Activated naive CD4-positive, alpha-beta T cell treated with anti-CD3 and anti-CD28 coated beads, Interleukin-2, amount 10 ng/mL, durations not matched to agents 7 days and 5 days (primary cell): ENCODE measurements at places on chromosomes 13 and 19.

DNA sequence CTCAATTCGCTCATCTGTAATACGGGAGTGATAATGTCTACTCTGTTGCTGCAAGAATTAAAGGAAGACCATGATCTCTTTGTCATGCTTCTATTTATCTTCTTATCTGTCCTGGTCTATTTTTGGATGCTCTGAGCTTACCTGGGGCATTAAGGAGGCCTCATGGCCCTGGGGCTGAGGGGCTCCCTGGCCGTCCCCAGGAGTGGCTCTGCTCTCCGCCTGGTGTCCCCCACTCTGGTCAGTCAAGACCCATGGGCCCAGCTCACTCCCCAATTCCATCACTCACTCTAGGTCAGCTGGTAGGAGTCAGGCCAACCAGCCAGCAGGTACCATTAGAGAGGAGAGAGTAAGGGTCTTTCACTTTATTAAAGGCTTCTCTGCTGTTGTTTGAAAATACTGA is 1.1 kb upstream of the CHST8 start:
- no peaks in the 10 kb centered on the region for H3K4me1 ChIP-seq
- no peak overlapping the region for H3K27ac ChIP-seq
- no peak for DNase-seq
- H3K4me3 ChIP-seq = no peak overlapping the region
- no peaks in the 10 kb centered on the region for H3K36me3 ChIP-seq

GRCh38 chr13:111462221-111462764 is 141.9 kb downstream of the TEX29 start:
- no peak overlapping the region for H3K4me3 ChIP-seq
- no peak overlapping the region for H3K27ac ChIP-seq
- H3K36me3 ChIP-seq = no peaks in the 10 kb centered on the region
- no peaks in the 10 kb centered on the region for H3K4me1 ChIP-seq

- peaks cover 32% of the 10 kb centered on the region for H3K36me3 ChIP-seq
- no peak for DNase-seq
- H3K4me3 ChIP-seq = no peak overlapping the region
- H3K27ac ChIP-seq = peak overlapping the region; percentile 99
- no peaks in the 10 kb centered on the region for H3K27me3 ChIP-seq
Observed at GRCh38 chr19:43563816-43564457, 11.4 kb downstream of the XRCC1 start.

GRCh38 chr13:20702530-20702914 is 977 bp upstream of the IL17D start:
- no peak for DNase-seq
- peaks cover 11% of the 10 kb centered on the region for H3K4me1 ChIP-seq
- H3K36me3 ChIP-seq = no peaks in the 10 kb centered on the region
- peak overlapping the region; percentile 81 for H3K4me3 ChIP-seq

- H3K27ac ChIP-seq = no peak overlapping the region
- no peaks in the 10 kb centered on the region for H3K36me3 ChIP-seq
- no peaks in the 10 kb centered on the region for H3K4me1 ChIP-seq
- no peak overlapping the region for H3K4me3 ChIP-seq
- DNase-seq = no peak
Observed at GRCh38 chr13:71240911-71241310, 626.1 kb downstream of the DACH1 start.

GRCh38 chr13:23621316-23621645 is 51.1 kb downstream of the TNFRSF19 start:
- no peaks in the 10 kb centered on the region for H3K4me1 ChIP-seq
- no peak for DNase-seq
- H3K4me3 ChIP-seq = no peak overlapping the region
- no peak overlapping the region for H3K27ac ChIP-seq
- no peaks in the 10 kb centered on the region for H3K36me3 ChIP-seq

DNA sequence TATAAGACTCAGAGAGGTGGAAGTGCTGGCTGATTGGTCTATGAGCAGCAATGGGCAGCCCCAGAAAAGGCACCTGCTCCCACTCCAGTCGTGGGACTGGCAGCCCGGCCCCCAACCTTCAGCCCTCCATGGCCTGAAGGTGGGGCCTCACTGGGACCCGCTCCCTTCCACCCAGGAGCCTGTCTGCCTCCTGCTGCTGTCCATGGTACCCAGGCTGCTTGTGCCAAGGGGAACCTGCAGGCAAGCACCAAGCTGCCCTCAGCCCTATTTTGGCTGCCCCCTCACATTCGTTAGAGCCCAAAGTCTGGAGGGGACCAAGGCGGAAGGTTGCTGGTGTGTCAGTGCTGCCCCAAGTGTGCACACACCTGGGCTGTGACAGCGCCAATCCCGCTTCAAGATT is 2304.9 kb downstream of the PCDH9 start:
- H3K36me3 ChIP-seq = no peaks in the 10 kb centered on the region
- H3K27me3 ChIP-seq = no peaks in the 10 kb centered on the region
- no peak overlapping the region for H3K27ac ChIP-seq
- no peak for DNase-seq
- H3K4me1 ChIP-seq = no peaks in the 10 kb centered on the region

GRCh38 chr19:18464646-18465045 is 26.7 kb upstream of the ISYNA1 start:
- H3K4me1 ChIP-seq = peaks cover 10% of the 10 kb centered on the region
- no peak overlapping the region for H3K27ac ChIP-seq
- H3K27me3 ChIP-seq = no peaks in the 10 kb centered on the region
- no peak overlapping the region for H3K4me3 ChIP-seq
- no peak for DNase-seq

DNA sequence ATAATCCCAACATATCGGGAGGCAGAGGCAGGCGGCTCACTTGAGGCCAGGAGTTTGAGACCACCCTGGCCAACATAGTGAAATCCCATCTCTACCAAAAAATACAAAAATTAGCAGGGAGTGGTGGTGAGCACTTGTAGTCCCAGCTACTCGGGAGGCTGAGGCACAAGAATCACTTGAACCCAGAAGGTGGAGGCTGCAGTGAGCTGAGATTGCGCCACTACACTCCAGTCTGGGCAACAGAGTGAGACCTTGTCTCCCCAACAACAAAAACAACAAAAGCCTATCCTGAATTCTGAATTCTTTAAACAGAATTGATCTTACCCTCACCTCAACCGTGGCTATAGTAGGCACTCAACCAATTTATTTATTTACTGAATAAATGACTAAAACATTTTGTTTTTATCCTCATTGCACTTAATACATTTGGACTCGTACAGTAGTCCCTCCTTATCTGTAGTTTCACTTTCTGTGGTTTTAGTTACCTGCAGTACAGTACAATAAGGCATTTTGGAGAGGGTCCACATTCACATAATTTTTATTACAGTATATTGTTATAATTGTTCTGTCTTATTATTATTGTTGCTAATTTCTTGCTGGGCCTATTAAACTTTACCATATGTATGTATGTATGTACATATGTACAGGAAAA is 98.8 kb downstream of the TBC1D4 start:
- H3K27ac ChIP-seq = no peak overlapping the region
- H3K27me3 ChIP-seq = no peaks in the 10 kb centered on the region
- H3K36me3 ChIP-seq = no peaks in the 10 kb centered on the region
- no peak overlapping the region for H3K4me3 ChIP-seq

DNA sequence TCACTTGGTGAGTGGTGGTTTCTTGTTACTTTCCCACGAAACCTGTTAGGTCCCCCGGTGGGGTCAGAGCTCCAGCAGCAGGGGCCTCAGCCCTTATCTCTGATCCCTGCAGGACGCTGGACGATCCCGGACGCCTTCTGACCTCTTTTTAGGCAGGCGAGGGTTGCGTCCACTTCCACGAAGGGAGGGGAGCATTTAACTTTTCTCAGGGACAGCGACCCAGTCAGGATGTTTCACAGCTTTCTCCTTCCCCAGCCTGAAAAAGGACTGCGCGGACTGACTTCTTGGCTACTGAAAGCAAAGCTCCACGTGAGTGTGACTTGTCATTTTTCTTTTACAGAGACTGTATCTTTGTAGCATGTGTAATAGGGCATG is 692 bp downstream of the ZNF234 start:
- H3K36me3 ChIP-seq = peaks cover 31% of the 10 kb centered on the region
- H3K4me3 ChIP-seq = peak overlapping the region; percentile 75
- H3K27me3 ChIP-seq = no peaks in the 10 kb centered on the region
- H3K4me1 ChIP-seq = peaks cover 19% of the 10 kb centered on the region
- DNase-seq = peak; percentile 22

DNA sequence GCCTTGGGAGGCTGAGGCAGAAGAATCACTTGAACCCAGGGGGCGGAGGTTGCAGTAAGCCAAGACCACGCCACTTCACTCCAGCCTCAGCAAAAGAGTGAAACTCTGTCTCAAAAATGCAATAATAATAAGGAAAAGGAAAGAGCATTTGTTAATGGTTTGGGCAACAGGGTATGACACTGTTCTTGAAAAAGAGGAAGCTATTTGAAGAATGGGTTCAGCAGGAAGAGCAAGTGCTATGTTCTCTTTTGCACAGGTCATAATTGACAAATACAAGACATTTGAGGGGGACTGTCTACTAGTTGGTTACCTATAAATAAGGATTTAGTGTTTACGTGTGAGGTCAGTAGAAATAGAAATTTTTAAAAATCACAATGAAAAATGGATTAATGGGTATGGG is 218.3 kb downstream of the DCT start:
- peaks cover 10% of the 10 kb centered on the region for H3K4me1 ChIP-seq
- H3K27me3 ChIP-seq = no peaks in the 10 kb centered on the region
- DNase-seq = no peak
- H3K36me3 ChIP-seq = no peaks in the 10 kb centered on the region

DNA sequence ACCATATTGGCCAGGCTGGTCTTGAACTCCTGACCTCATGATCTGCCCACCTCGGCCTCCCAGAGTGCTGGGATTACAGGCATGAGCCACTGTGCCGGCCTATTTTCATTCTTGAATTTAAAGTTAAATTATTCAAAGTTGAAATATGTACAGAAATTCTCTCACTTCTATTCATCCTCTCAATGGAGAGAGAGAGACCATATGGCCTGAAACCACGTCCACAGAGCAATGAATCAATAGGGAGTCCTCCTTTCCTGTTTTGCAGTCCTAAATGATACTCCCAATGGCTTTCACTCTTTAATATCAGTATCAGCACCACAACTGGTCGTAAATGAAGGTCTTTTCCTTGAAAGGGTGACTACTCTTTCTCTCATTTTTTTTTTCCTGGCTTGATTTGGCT is 30.5 kb upstream of the KCTD4 start:
- no peaks in the 10 kb centered on the region for H3K4me1 ChIP-seq
- no peak for DNase-seq
- no peaks in the 10 kb centered on the region for H3K36me3 ChIP-seq
- no peaks in the 10 kb centered on the region for H3K27me3 ChIP-seq
